ENCODE measurements at places on chromosomes 1 and 21.

DNA sequence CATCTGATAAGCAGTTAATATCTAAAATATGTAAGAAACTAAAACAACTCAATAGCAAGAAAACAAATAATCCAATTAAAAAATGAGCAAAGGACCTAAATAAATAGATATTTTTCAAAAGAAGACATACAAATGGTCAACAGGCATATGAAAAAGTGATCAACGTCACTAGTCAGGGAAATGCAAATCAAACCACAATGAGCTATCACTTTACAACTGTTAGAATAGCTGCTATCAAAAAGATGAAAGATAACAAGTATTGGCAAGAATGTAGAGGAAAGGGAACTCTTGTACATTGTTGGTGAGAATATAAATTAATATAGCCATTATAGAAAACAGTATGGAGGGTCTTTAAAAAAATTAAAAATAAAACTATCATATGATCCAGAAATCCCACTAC is 40.7 kb upstream of the NEK7 start:
- no peak for DNase-seq

- peak; percentile 95 for DNase-seq
These were observed 22.0 kb upstream of the SLC26A9 start for GRCh38 chr1:205965036-205965884.

- no peak for DNase-seq
These were observed 9.6 kb upstream of the TUFT1 start for GRCh38 chr1:151530461-151530860.

- DNase-seq: no peak
These were observed 60.5 kb downstream of the CLIC4 start for GRCh38 chr1:24805534-24806301.

DNA sequence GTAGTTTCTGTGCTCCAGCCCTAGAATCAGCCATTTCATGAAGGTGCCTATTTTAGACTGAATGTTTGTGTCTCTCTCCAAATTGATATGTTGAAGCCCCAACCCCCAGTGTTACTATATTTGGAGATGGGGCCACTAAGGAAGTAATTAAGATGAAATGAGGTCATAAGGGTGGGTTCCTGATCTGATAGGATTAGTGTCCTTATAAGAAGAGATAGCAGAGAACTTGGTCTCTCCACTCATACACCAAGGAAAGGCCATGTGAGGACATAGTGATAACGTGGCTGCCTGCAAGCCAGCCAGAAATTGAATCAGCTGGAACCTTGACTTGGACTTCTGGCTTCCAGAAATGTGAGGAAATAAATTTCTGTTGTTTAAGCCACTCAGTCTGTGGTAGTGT is 12.3 kb downstream of the RAVER2 start:
- no peak for DNase-seq

DNA sequence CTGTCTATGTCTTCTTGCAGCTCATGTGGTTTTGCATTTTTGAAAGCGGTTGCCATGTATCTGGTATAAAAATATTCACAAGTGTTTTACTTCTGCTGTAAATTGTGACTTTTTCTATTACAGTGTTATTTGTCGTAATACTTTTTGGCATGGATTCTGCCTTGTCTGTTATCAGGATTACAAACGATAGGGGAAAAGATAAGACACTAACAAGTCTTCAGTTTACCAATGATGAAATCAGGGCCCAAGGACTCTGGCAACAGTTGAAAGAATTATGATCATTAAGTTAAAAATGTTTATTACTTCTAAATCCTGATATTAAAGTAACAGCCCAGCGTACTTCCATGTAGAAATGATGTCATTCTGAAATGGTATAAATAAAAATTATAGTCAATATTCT is 298.8 kb downstream of the KIF26B start:
- DNase-seq: no peak

DNA sequence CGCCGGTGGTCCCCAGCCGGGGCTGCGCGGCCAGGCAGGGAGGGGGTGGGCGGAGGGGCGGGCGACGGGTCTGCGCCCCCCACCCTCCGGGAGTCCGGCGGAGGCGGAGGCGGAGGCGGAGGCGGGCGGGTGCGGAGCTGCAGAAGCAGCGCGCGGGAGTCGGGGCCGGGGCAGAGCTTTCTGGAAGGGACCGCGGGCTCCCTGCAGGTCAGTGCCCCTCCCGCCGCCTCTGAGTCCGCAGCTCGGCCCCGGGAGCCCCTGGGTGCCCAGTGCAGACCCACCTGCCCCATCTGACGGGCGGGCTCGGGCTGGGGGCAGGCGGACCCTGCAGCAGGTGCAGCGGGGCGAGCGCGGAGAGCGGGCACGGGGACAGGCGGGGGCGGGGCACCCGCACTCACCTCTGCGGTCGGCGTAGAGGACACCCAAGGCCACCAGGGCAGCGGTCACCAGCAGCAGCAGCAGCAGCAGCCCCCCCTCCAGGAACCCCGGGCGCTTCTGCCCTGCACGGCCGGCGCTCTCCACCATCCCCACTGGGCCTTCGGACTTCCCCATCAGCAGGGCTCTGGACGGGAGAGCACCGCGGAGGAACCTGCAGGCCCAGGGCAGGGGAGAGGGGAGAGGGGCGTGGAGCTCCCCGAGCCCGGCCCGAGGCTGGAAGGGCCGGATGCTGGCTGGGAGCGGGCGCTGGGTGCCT is 3.7 kb downstream of the MMEL1 start:
- DNase-seq: no peak

- peak; percentile 66 for DNase-seq
These were observed 430.9 kb downstream of the HLX start for GRCh38 chr1:221310180-221310579.

DNA sequence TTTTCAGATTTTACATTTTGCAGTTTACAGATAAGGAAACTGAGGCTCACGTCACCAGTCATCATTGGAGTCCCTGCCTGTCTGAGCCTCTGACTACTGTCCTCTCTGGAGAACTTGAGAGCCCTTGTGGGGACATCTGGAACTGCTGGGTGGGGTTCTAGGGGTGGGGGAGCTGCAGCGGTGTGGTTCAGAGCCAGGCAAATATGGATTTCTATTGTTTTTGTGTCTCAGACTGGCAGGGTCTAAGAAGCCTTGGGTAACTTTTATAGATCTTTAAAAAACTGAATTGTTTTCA is 46.9 kb downstream of the IER5 start:
- DNase-seq: no peak

DNA sequence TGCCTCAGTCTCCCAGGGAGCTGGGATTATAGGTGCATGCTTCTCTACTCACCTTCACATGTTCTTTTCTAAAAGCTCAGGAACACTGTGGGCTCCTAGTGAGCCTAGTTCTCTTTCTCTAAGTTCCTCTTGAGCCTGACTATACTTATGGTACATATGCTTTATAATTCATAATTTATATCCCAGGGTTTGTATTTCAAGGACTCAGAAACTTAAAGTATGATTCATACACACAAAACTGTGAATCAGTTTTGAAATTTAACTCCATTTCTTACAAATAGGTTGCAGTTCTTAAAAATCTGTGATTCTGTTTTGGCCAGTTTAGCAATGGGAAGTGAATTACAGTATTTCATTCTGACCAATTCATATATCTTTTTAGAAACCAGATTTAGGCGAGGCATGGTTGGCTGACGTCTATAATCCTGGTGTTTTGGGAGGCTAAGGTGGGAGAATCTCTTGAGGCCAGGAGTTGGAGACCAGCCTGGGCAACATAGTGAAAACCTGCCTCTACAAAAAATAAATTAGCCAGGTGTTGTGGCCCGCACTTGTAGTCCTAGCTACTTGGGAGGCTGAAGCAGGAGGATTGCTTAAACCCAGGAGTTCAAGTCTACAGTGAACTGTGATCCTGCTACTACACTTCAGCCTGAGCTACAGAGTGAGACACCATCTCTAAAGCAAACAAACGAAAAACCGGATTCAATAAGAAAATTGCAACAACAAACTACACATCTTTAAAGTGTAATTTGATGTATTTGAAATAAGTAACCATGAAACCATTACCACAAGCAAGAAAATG is 15.6 kb downstream of the RASAL2 start:
- DNase-seq: no peak

DNA sequence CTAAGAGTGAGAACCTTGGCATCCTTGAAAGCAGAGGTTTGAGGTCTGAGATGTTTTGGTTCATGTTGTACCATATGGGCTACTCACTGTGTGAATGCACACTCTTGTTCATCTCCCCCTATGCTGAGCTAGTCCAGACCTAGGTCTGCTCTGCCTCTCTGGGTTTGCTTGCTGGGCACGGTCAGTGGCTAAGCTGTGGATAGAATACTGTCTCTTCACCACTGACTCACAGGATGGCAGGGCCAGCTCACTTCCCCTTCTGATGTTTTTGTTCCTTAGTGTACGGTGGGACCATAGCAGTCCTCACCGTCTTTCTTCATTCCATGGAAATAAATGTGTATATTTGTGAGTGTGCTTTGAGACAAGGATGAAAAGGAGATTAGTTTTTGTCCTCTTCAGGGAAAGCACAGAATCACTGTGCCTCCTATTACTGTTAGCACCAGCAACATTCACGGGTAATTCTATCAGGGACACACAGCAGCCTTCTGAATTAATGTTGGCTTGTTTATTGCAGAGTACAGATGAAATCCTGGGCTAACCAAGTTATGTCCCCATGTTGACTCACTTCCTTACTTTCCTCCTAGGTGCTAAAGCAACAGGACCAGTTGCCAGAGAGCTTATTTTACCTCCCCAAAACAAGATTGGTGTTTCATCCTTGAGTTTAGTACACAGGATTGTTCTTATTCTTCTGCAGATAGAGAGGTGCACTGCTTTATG is 56.9 kb upstream of the IVNS1ABP start:
- no peak for DNase-seq

DNA sequence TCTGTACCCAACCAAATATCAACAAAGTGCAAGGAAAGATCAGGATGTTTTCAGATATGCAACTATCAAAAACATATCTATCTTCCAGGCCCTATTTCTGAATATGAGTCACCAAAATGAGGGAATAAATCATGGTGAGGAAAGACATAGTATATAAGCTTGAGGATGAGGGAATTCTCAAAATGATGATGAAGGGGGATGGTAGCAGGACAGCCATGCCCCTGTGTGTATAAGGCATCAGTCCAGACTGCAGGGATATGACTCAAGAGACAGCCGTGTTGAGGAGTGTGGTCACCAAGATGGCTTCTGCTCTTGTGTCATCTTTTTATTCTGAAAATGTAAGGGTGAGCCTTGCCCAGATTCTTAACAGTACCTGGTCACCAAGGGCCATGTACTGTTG is 4.4 kb upstream of the WDR64 start:
- no peak for DNase-seq

GRCh38 chr1:109623601-109624161 is 4.0 kb downstream of the AMPD2 start:
- no peak for DNase-seq

GRCh38 chr1:201941420-201942128 is 4.8 kb downstream of the LMOD1 start:
- no peak for DNase-seq

- no peak for DNase-seq
These were observed 10.7 kb downstream of the SH2D2A start for GRCh38 chr1:156805766-156806511.

GRCh38 chr1:10724511-10724910 is 71.9 kb downstream of the CASZ1 start:
- DNase-seq: no peak

- DNase-seq: no peak
These were observed 1.8 kb downstream of the ERRFI1 start for GRCh38 chr1:8024329-8024728.

DNA sequence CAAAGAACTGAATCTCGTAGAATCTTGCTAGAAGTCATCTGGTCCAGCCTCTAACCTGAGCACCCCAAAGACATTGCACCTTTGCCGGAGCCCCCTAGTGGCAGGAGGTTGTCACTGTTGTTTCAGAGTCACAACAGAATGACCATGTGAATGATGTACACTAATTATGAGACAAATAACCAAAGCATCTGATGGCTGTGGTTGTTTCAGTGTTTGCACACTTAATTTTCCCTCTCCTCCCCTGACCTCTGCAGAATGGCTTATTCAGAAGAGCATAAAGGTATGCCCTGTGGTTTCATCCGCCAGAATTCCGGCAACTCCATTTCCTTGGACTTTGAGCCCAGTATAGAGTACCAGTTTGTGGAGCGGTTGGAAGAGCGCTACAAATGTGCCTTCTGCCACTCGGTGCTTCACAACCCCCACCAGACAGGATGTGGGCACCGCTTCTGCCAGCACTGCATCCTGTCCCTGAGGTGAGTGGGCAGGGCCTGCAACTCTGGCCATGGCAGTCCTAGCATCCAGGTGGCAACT is 26.4 kb downstream of the TRAF5 start:
- DNase-seq: no peak

- no peak for DNase-seq
These were observed 52.1 kb downstream of the ACBD3 start for GRCh38 chr1:226134170-226135058.

DNA sequence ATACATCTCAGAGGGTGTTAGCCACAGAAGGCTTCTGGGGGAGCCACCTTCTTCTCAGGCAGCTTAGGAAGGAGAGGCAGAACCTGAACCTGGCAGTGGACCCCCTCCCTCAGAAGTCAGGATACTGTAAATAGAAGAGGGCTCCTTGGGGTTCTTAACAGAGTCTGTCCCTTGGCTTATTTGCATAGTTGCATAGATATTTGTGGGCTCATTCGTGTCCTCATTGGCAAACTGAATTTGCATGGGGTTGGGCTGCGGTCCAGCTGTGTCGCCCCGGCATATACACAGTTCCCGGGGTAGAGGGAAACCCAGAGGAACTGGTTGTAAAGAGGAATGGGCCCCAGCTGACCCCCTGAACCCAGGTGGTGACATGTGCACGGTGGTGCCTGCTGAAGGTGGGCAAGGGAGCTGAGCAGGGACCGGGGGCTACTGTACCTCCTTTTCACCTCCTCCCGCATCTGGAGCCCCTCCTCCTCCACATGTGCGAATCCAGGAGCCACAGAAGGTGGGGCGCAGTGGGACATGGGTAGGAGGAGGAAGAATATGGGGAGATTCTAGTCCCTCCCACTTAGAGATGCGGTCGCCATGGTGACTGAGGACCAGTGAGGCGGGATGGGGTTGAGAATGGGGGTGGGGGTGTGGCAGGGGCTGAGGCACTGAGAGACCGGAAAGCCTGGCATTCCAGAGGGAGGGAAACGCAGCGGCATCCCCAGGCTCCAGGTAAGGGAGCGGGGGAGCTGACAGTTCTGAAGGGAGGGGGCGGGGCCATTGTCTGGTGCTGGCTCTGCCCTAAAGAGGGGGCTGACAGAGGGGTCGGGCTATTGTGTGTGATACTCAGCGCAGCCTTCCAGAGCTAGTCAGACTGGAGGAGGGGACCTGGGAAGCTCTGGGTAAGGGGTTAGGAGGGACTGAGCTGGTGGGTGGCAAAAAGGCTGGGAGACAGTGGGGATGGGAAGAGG is 3.7 kb upstream of the SEMA4A start:
- no peak for DNase-seq

DNA sequence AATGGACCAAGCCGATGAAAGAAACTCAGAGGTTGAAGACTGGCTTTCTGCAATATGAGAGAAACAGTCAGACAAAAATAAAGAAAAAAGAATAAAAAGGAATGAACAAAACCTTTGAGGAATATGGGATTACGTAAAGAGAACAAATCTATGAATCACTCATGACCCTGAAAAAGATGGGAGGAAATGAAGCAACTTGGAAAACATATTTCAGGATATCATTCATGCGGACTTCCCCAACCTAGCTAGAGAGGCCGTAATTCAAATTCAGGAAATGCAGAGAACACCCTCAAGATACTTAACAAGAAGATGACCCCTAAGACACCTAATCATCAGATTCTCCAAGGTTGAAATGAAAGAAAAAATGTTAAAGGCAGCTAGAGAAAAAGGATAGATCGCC is 705.3 kb upstream of the CHRM3 start:
- no peak for DNase-seq

Data from NCI-H2081 treated with DMSO at 0.1 percent for 48 hours (cell line).